ENCODE measurements at places on chromosomes 1 and 21.

DNA sequence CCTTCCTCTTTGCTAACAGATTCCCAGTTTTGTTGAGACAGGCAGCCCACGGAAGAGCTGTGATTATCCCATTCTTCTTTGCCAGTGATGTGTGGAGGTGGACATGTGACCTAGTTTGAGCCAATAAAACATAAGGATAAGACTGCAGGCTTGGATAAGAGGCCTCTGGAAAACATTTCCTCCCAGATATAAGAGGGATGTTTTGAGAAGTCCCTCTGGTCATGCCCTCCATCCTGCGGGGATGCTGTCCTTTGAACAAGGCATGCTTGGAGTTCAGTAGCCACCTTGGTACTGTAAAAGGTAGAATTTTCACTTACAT, 155.7 kb downstream of the TM2D1 start:
- no peak for DNase-seq

DNA sequence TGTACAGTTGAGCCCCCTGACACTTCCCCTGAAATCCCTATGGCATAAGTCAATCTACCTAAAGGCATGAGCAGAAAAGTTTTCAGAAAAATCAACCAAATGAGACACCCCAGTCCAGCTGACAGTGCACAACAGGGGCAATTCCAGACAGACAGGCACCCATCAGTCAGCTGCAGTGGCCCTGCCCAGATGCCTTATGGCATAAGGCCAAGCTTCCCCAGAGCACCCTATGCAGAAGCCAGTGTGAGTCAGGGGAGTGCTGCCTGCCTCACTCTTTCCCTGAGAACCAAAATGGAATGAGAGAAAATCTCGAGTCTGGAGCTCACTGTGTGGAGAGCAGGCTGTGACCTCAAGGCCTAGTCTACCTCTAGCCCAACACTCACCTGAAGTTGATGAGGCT, 38.1 kb downstream of the MRAP start:
- peak; percentile 53 for DNase-seq

- DNase-seq = no peak
Observed at GRCh38 chr1:28521502-28522164, 15.8 kb downstream of the RCC1 start.

GRCh38 chr1:245212221-245212710, 57.5 kb downstream of the KIF26B start:
- DNase-seq = no peak

GRCh38 chr1:93016171-93016570, 54.9 kb upstream of the DIPK1A start:
- no peak for DNase-seq

DNA sequence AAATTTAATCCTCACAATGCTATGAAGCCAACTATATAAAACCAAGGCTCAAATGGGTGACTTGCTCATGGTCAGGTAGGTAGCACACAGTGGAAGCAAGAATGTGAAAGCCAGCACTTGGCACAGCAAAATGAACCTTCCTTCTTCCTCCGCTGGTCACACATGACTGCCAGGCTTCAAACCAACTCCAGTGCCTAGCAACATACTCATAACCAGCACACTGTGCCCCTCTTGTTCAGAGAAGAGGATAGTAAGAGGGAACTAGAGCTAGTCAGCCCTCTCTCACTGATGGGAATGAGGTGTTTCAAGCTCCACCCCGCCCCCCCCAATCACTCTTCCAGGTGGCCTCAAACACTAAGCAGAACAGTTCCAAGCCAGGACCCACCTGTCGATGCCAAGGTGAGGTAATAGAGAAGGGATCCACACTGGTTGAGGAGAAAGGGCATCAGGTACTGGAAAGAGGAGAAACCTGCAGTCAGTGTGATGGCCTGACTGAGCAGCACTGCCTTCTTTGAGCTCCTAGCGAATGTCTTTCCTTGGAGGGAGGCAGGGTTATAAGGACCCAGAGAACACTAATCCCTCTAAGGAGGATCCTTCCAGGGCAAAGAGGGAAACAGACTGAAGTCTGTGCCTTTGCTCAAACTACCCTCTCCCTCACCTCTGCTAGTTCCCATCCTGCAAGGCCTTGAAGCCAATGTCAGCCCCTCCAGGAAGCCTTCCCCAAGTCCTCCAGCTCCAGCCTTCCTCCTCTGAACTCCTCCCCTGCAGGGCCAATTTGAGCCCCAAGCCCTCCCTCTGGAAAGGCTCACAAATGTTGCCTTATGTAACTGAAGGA, 1.2 kb downstream of the TMEM234 start:
- no peak for DNase-seq

DNA sequence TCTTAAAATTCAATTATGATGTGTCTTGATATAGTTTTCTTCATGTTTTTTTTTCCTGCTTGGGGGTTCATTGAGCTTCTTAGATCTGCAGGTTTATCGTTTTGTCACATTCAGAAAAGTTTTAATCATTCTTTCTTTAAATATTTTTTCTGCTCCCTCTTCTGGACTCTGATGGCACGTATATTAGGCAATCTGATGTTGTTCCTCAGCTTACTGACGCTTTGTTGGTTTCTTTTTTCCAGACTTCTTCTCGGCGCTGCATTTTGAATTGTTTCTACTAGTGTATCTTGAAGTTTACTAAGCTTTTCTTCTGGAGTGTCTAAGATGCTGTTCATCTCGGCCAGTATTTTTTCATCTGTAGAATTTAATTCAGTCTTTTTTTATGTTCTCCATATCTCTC, 44.8 kb upstream of the FMOD start:
- no peak for DNase-seq

- DNase-seq = no peak
Observed at GRCh38 chr21:34552360-34553098, 40.5 kb upstream of the KCNE1 start.

DNA sequence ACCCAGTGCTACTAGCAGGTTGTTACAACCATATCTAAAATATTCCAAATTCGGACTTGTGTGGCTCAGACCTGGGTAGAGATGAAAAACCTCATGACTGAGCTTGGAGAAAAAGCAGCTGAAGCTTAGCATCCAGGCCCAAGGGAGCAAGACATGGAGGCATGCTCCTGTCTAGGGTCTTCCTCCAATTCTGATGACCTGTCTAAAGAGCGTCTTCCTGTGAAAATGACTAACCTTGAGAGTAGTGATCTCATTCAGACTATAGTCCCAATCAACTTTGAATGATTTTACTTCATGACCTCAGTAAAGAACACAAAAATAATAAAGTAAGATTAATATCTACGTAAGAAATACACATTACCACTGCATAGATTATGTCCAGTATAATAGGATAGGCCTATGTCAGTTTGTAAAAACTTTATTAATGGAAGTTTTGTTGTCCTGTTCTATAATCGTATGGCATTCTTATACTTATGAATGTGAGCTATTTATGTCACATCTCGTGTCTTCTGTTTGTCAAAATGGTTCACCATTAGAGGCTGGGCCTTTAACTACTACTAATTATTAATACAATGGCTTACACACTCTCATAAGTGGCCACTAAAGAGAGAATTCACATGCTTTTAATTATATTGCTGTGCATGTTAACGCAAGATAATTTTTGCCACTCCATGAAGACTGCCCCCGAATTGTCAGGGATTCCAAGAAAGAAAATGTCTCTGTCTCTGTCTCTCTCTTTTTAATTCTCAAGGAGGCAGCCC, 201.3 kb downstream of the NCAM2 start:
- DNase-seq = no peak

GRCh38 chr1:112703706-112704105, 3.2 kb downstream of the RHOC start:
- DNase-seq = no peak

- DNase-seq = no peak
Observed at GRCh38 chr1:225152061-225152460, 222.6 kb downstream of the DNAH14 start.

DNA sequence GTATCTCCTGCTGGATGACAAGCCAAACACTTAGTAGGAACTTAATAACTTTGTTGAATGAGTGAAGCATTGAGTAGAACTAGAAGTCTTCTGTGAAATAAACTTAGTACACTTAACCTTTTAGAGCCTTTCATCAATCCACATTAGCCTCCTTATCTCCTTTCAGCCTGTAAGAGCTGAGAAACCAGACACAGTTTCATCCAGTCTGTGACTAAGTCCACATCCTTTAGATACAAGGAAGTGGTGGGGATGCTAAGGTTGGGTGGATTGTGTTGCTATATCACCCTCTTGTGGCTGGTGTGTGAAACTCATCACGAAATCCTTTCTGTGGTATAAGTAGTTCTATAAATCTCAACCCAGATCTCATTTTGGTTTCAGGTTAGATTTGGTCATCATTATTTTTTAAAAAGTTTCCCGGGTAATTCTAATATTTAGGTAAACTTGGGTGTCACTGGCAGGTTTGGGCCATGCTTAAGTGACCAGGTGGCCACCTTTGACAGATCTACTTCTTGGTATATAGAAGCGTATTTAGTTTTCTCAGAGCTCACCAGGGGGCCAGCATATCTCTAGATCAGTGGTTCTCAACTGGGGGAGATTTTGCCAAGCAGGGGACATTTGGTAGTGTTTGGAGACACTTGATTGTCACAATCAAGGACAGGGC, 27.8 kb upstream of the CD84 start:
- DNase-seq = no peak

- no peak for DNase-seq
Observed at GRCh38 chr1:39976732-39977131, 21.8 kb downstream of the MFSD2A start.

DNA sequence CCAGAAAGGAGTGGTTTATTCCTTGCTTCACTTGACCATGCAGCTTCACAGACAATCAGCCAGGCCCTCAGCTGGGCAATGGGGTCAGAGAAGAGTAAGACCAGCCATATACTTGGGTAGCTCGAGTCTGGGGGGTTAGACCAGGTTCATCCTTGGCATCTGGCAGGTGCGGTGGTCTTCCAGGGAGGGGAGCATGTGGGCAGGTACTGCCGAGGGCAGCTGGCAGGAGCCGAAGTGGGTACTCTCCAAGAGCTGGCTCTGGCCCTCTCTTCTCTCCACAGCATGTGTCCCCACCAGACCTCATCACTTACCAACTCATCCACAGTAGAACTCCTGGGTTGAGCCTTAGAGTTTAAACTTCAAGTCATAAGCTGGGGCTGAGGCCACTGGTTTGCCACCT, 156.8 kb downstream of the FOXD2 start:
- no peak for DNase-seq

DNA sequence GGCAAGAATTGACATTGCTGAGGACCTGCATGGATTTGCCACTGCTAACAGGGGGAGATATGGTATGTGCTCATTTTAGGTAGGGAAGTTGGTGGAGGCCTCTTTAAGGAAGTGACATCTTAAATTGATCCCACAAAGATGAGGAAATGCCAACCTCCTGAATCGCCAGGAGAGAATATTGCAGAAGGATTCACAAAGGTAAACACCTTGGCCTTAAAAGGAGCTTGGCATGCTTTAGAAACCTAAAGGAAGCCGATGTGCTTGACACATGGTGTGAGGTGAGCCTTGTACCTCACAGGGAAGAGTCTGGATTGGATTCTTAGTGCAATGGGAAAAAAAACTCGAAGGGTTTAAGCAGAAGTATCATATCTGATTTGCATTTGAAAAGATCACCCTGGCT, 470.5 kb upstream of the DAB1 start:
- no peak for DNase-seq

GRCh38 chr1:203665993-203666392, 39.4 kb downstream of the ATP2B4 start:
- DNase-seq = no peak

DNA sequence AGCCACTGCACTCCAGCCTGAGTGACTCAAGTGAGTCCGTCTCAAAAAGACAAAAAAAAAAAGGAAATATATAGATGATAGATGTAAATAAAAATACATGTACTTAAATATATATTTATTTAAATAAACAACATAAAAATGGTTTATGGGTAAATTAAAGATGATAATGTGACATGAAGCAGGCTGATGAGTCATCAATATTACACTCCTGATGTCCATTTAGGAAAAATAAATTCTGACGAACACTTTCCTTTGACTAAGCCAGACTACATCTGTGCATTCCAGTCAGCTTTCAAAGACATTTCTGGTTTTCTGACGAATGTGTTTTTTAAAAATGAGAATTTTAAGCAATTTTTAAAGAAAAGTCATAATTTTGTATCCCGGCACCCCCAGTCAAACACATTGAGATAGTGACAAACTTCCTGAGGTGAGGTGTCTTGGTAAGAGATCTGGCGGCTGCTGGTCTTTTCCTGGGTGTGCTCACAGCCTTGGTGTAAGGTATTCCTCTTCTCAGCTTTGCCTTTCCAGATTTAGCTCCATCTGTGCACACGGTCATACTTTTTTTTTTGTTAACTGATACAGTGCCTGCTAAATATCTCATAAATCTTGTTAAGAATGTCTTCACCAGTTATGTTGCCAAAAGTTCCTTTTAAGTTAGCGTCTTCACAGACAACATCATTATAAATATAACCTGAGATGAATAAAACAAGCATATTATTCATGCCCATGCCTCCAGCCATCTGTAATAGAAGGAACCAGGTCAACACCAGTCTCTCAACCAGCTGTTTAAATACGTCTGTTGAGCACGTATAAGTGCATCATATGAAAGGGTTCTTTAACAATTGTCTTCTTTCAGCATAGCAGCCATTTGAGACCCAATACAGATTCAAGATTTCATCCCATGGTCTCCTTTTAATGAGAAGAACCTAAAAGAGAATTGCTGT, 214.5 kb upstream of the PLD5 start:
- no peak for DNase-seq

- no peak for DNase-seq
Observed at GRCh38 chr1:93594603-93594880, 87.1 kb downstream of the BCAR3 start.

- DNase-seq = no peak
Observed at GRCh38 chr1:211068976-211069375, 65.0 kb downstream of the KCNH1 start.

GRCh38 chr1:147515045-147515869, 26.0 kb upstream of the BCL9 start:
- no peak for DNase-seq

- DNase-seq = no peak
Observed at GRCh38 chr1:216450227-216450626, 27.0 kb upstream of the USH2A start.

- no peak for DNase-seq
Observed at GRCh38 chr1:44481701-44482100, 76.6 kb downstream of the RNF220 start.
